Kidney (tissue), 22 donors: ENCODE measurements at places on chromosomes 4 and X. TPM values are rescaled to one million over a fixed set of nuclear protein-coding genes. Genes with fewer than 3 reads are reported as not detected.
A peak's percentile ranks its signal among the peaks of the same experiment; 100 is the strongest.

GRCh38 chr4:6233929-6234328 lies 33.6 kb upstream of the JAKMIP1 start:
- no peak for DNase-seq
- no peak overlapping the region for H3K4me3 ChIP-seq
- no peaks in the 10 kb centered on the region for H3K4me1 ChIP-seq
- H3K36me3 ChIP-seq = no peaks in the 10 kb centered on the region
- no peaks in the 10 kb centered on the region for H3K27me3 ChIP-seq

Gene CTAG2
- total RNA-seq = 0.28 TPM

Gene ZNF718
- total RNA-seq = 10.3 TPM

GRCh38 chrX:88604433-88605221 lies 142.4 kb upstream of the CPXCR1 start:
- no peak overlapping the region for H3K27ac ChIP-seq
- no peaks in the 10 kb centered on the region for H3K36me3 ChIP-seq
- H3K4me1 ChIP-seq = no peaks in the 10 kb centered on the region

- no peak overlapping the region for H3K27ac ChIP-seq
- DNase-seq = no peak
- peaks cover 13% of the 10 kb centered on the region for H3K27me3 ChIP-seq
- H3K4me1 ChIP-seq = no peaks in the 10 kb centered on the region
These were observed 40.8 kb downstream of the STK26 start for GRCh38 chrX:132063862-132064261.

Gene HNRNPH2
- 79.5 TPM for total RNA-seq

DNA sequence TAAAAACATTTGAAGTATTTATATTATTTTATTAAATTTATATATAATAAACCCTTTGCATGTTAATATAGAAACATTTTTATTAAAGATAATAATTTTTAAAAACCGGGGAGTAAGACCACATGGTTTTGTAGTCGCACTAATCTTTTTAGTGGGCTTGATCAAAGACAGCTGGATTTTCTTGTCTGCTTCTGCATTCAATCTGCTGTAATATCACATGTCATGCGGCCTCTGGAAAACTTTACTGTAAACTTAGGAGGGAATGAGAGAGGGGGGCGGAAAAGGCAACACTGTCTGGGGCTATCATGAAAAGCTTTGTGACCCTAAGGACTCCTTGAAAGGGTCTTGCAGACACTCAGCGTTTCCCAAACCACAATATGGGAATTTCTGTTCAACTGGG lies 62.8 kb upstream of the NLGN4X start:
- H3K27ac ChIP-seq = no peak overlapping the region
- no peaks in the 10 kb centered on the region for H3K27me3 ChIP-seq
- no peaks in the 10 kb centered on the region for H3K4me1 ChIP-seq
- no peak overlapping the region for H3K4me3 ChIP-seq

DNA sequence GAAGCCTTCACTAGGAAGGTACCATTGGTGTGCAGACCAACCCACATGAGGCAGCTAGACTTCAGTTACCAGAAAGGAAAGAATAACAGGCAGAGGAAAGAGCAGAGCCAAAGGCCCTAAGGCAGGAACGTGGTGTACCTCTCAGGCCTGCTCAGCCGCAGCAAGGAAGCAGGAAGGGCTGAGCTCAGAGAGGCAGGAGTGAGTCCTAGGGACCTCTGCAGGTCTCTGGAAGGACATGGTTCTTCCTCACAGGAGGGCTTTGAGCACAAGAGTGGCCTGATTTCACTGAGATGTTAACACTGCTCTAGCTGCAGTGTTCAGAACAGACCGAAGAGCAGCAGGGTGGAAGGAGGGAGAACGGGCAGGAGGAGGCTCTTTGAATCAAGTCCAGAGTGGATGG lies 124.6 kb downstream of the DCHS2 start:
- H3K27ac ChIP-seq = no peak overlapping the region
- H3K4me1 ChIP-seq = no peaks in the 10 kb centered on the region
- DNase-seq = no peak
- no peaks in the 10 kb centered on the region for H3K27me3 ChIP-seq
- H3K36me3 ChIP-seq = no peaks in the 10 kb centered on the region

DNA sequence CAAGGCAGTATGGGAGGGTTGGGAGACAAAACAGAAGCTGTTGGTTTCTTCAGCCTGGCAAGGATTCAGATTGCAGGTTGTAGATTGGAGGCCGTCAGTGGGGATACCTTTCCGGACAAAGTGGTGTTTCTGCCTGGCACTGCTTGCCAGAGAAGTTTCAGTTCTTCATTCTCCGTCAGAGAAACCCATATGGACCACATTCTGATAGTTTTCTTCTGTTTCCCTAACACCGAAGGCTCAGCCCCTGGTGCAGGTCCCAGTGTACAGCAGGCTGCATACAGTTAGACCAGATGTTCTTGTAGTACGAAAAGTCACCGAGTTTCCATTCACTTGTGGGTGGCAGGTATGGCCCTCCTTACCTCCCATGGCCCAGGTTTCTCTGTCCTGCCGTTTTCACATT lies 107.3 kb downstream of the PTTG2 start:
- H3K4me3 ChIP-seq = no peak overlapping the region
- H3K4me1 ChIP-seq = peaks cover 5% of the 10 kb centered on the region
- H3K27ac ChIP-seq = no peak overlapping the region
- H3K27me3 ChIP-seq = no peaks in the 10 kb centered on the region
- peaks cover 4% of the 10 kb centered on the region for H3K36me3 ChIP-seq
- no peak for DNase-seq

Gene HMGB3
- 18.1 TPM for total RNA-seq

DNA sequence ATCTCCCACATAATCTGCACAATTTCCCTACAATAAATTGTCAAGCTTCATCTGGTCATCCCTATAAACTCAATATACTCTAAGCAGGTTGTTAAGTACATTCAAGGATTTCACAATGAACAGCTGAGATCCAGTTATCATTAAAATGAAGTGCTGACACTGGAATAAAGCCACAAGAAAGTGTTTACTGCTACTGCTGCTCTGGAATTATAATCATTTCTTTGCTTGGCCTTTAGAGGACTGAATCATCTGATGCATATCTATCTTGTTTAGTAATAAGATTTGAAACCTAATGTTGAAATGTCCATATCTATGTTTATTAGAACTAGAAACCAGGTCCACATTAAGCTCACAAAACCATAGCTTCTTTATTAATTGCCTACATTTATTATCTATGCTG lies 338.6 kb upstream of the ZFP42 start:
- no peaks in the 10 kb centered on the region for H3K36me3 ChIP-seq
- no peak for DNase-seq
- H3K4me1 ChIP-seq = no peaks in the 10 kb centered on the region
- no peak overlapping the region for H3K27ac ChIP-seq
- H3K4me3 ChIP-seq = no peak overlapping the region

Gene EDA
- total RNA-seq = 4.2 TPM

DNA sequence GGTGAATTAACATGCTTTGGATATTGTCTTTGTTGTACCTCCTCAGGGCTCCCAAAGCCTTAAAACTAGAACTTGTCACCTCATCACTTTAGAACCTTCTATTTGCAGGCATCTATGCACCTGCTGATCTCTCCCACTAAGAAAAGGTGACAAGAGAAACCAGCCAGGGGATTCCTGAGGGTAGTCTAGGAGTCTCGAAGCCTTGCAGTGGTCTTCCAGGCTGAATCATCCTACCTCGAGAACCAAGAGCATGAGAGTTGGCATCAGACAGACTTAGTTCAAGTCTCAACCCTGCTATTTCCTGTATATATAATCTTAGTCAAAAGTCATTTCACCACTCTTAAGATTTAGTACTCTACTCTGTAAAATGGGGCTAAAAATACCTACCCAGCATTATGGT lies 29.6 kb downstream of the RTL5 start:
- peak overlapping the region; percentile 65 for H3K27ac ChIP-seq
- no peaks in the 10 kb centered on the region for H3K4me1 ChIP-seq
- no peaks in the 10 kb centered on the region for H3K36me3 ChIP-seq

DNA sequence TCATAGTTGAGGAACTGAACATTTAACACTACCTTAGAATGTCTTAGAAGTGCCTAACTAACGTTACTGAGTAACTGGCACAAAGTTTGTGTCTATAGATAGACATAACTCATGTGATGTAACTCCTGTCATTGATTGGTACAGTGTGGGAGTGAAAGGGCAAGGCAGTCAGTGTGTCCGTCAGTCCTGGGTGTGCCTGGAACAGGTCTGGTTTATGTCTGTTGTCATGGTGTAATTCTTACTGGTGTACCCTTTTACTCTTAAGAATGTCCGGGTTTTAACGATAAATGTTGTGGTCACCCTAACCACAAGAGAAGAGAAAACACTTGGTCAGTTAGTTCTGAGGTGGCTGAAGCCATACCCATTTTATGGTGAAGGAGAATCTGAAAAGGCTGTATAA lies 93.1 kb upstream of the ESX1 start:
- DNase-seq = no peak
- no peaks in the 10 kb centered on the region for H3K36me3 ChIP-seq
- no peak overlapping the region for H3K27ac ChIP-seq
- H3K27me3 ChIP-seq = peaks cover 4% of the 10 kb centered on the region

GRCh38 chrX:36501169-36501702 lies 506.9 kb upstream of the FAM47C start:
- DNase-seq = no peak
- no peak overlapping the region for H3K27ac ChIP-seq
- H3K4me1 ChIP-seq = no peaks in the 10 kb centered on the region
- no peaks in the 10 kb centered on the region for H3K36me3 ChIP-seq
- no peak overlapping the region for H3K4me3 ChIP-seq

GRCh38 chrX:132909643-132910042 lies 48.8 kb downstream of the HS6ST2 start:
- H3K36me3 ChIP-seq = no peaks in the 10 kb centered on the region
- no peak for DNase-seq
- H3K27me3 ChIP-seq = no peaks in the 10 kb centered on the region
- H3K4me3 ChIP-seq = no peak overlapping the region

DNA sequence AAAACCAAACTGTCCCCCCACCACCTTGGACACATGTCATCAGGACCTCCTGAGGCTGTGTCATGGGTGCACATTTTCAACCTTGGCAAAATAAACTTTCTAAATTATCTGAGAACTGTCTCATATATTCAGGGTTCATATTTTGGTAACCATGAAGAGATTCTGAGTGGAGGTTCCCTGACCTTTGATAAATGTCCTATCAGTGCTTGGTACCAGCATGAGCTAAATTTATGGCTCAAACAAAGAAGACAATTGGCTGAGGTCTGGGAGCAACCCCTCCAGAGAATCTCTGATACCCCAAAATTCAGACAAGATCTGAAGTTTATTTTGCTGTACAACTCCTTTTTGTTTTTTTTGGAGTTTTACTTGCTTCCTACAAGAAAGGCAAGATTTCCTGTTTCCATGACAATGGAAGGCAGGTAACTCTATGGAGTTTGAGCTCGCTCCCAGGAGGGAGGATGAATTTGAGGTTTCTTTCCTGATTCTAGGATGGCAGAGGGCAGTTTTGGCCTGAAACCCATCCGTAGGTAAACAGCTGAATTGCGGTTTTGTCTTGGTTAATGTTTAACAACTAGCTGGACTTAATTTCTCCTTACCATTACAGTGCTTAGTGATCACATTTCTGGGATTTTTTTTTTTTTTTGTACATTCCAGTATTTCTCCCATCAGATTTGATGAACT lies 14.5 kb downstream of the UGT2B15 start:
- H3K27ac ChIP-seq = no peak overlapping the region
- H3K36me3 ChIP-seq = no peaks in the 10 kb centered on the region
- H3K4me1 ChIP-seq = no peaks in the 10 kb centered on the region
- H3K27me3 ChIP-seq = no peaks in the 10 kb centered on the region
- no peak overlapping the region for H3K4me3 ChIP-seq

DNA sequence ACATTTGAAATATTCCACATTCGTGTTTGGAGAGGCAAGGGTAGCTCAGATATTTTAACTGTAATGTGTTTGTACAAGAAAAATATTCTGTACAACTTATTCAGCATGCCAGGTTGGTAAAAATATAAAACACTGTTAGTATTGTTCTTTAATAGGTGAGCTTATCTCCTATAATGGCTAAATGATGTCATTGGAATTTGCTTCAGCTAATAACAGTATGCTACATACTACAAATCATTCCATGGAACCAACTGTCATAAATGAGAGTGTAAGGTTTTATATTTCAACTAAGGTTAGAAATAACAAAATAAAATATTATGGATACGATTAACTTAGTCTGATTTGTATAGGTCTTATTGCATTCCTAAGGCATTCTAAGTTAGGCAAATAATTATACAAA lies 206.6 kb downstream of the ADGRL3 start:
- no peak overlapping the region for H3K27ac ChIP-seq
- no peaks in the 10 kb centered on the region for H3K27me3 ChIP-seq
- H3K4me3 ChIP-seq = no peak overlapping the region
- no peaks in the 10 kb centered on the region for H3K36me3 ChIP-seq

Gene LRRC66
- total RNA-seq = 0.44 TPM

GRCh38 chr4:68367835-68368234 lies 17.9 kb upstream of the YTHDC1 start:
- no peaks in the 10 kb centered on the region for H3K36me3 ChIP-seq
- no peak for DNase-seq
- no peak overlapping the region for H3K27ac ChIP-seq
